Kidney (tissue), 22 donors: ENCODE measurements at places on chromosomes 11 and 22. TPM values are rescaled to one million over a fixed set of nuclear protein-coding genes. Genes with fewer than 3 reads are reported as not detected.
A peak's percentile ranks its signal among the peaks of the same experiment; 100 is the strongest.

C11orf97 gene
- total RNA-seq, result not detected

MUC15 gene
- 10.1 TPM for total RNA-seq

OR2AG2 gene
- total RNA-seq, result 0.19 TPM

SCGB1C1 gene
- total RNA-seq, result not detected

HPS5 gene
- total RNA-seq, result 17.2 TPM

CEND1 gene
- 0.16 TPM for total RNA-seq

IGF2 gene
- total RNA-seq, result 30.5 TPM

F2 gene
- total RNA-seq, result not detected

DNA sequence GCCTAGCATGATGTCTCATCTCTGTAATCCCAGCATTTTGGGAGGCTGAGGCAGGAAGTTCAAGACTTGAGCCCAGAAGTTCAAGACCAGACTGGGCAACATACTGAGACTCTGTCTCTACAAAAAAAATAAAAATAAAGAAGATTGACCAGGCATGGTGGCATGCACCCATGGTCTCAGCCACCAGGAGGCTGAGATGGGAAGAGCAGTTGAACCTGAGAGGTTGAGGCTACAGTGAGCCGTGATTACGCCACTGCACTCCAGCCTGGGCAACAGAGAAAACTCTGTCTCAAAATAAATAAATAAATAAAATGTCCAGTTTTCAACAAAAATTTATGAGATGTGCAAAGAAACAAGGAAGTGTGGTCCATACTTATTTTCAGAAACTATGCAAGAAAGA is 28.3 kb downstream of the EFCAB6 start:
- no peak overlapping the region for H3K27ac ChIP-seq
- no peak overlapping the region for H3K4me3 ChIP-seq
- H3K36me3 ChIP-seq, result no peaks in the 10 kb centered on the region
- no peak for DNase-seq

- no peak for DNase-seq
- H3K4me1 ChIP-seq, result no peaks in the 10 kb centered on the region
- no peaks in the 10 kb centered on the region for H3K36me3 ChIP-seq
- H3K4me3 ChIP-seq, result no peak overlapping the region
These were observed 135.4 kb downstream of the METTL15 start for GRCh38 chr11:28243581-28243980.

DNA sequence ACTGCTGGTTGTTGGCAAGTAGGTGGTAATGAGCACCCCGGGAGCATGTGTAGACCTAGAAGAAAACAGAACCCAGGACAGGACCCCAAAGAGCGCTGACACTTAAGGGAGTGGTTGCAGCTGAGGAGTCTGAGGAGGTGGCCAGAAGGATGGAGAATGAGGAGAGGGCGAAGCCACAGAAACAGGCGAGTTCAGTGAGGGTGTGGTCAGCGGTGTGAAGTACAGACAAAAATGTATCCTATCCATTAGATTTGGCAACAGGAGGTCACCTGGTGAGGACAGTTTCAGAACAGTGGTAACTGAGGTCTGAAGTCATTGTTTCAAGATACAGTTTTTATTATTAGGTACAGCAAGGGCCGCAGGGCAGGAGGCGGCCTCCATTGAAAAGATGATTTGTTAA is 8.6 kb upstream of the THY1 start:
- H3K4me1 ChIP-seq, result no peaks in the 10 kb centered on the region
- no peak overlapping the region for H3K4me3 ChIP-seq
- no peaks in the 10 kb centered on the region for H3K27me3 ChIP-seq
- no peak for DNase-seq
- H3K27ac ChIP-seq, result no peak overlapping the region
- H3K36me3 ChIP-seq, result no peaks in the 10 kb centered on the region

GRCh38 chr11:15886866-15887265 is 469.5 kb downstream of the SOX6 start:
- DNase-seq, result no peak
- H3K27me3 ChIP-seq, result no peaks in the 10 kb centered on the region
- H3K36me3 ChIP-seq, result no peaks in the 10 kb centered on the region
- H3K27ac ChIP-seq, result no peak overlapping the region
- no peaks in the 10 kb centered on the region for H3K4me1 ChIP-seq

DNA sequence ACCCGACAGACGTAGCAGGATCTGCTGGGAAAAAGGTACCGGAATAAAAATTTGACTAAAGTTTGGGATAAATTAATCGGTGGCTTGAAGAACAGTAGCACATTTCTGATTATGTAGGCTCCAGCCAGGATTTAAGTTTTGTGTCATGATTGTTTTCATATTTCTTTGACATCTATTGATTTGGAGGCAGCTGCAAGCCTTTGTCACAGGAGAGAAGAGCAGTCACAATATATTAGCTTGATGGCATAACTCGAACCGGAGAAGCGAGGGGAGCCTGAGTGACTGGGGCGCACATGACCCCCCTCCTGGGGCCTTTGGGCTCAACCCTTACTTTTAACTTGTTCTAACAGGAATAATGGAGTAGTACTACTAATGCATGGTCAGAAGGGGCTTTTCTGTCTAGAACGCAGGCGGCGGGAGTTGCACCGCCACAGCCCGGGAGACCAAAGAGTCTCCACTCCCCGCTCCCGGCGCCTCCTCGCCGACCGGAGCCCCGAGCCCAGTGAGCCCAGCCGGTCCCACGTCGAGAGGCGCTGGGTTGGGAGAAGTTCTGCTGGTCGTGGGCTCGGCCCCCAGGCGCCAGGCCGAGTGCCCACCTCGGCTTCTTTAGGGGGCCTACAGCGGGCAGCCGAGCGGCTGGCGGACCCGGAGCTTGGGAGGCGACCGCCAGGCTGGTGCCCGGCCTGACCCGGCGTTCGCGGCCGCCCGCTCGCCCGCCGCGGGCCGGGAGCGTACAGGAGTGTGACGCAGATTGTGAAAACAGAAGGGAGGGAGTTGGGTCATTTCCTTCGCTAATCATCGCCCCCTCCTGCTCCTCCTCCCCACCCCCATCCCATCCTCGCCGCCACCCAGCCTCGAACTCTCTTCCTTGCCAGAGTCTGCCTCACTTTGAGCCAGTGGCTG is 15.7 kb upstream of the PAX6 start:
- no peaks in the 10 kb centered on the region for H3K36me3 ChIP-seq
- peak; percentile 18 for DNase-seq
- H3K4me3 ChIP-seq, result no peak overlapping the region
- no peak overlapping the region for H3K27ac ChIP-seq

DNA sequence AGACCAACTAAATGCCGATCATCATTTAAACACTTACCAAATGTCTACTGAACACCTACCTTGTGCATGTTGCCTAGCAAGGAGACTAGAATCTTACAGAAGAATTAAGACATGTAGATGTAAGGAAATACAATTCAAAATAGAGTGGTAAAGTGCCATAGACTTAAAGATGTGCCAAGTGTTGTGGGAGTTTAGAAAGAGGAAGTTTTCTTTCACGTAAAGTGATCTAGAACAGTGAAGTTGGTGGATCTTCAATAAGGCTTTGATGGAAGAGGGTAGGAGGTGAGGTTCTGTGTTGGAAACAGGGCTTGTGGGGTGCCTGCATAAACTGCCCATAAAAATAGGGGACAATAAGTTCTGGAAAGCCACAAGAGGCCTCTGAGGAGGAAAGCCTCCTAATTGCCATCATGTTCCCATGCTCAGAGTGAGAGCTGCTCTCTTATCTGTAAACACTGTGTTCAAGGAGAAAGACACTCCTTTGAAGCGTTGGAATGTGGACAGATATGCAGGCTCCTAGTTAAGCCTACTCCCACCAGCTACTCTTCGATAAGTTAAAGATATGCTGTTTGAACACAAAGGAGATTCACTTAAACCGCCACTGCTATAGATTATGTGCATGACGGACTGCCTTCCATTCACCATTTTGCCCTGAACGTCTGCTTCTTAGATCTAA is 66.7 kb downstream of the HSD17B12 start:
- no peak for DNase-seq

GRCh38 chr11:70068950-70069349 is 9.2 kb upstream of the ANO1 start:
- H3K27ac ChIP-seq, result no peak overlapping the region
- H3K4me1 ChIP-seq, result no peaks in the 10 kb centered on the region
- H3K36me3 ChIP-seq, result no peaks in the 10 kb centered on the region
- H3K4me3 ChIP-seq, result no peak overlapping the region

- H3K27ac ChIP-seq, result no peak overlapping the region
- no peaks in the 10 kb centered on the region for H3K36me3 ChIP-seq
- no peak overlapping the region for H3K4me3 ChIP-seq
- H3K4me1 ChIP-seq, result no peaks in the 10 kb centered on the region
- no peak for DNase-seq
- no peaks in the 10 kb centered on the region for H3K27me3 ChIP-seq
These were observed 339.3 kb downstream of the DCDC1 start for GRCh38 chr11:31030138-31030792.

GRCh38 chr11:2919837-2920236 is 9.4 kb downstream of the PHLDA2 start:
- no peaks in the 10 kb centered on the region for H3K27me3 ChIP-seq
- H3K4me3 ChIP-seq, result no peak overlapping the region
- no peak for DNase-seq
- H3K4me1 ChIP-seq, result peaks cover 2% of the 10 kb centered on the region

DNA sequence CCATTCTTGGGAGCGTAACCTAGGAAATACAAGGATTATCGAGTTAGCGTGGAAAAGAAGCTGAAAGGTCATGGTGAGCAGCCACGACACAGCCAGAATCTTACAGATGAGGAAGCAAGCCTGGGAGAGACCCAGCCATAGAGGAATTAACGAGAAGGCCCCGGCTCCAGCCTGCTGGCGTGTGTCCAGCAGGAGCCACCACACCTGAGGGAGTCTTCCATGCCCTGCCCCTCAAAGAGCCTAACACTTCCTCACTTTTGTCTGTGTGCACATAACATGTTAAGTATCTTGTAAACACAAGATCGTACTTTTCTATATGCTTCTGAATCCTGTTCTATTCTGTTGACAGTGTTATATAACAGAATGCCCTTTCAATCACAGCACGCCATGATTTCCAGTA is 18.1 kb downstream of the CECR2 start:
- peak; percentile 22 for DNase-seq
- H3K27ac ChIP-seq, result no peak overlapping the region
- H3K27me3 ChIP-seq, result no peaks in the 10 kb centered on the region
- no peak overlapping the region for H3K4me3 ChIP-seq
- H3K36me3 ChIP-seq, result no peaks in the 10 kb centered on the region

GRCh38 chr22:50329236-50329635 is 2.4 kb upstream of the DENND6B start:
- H3K27me3 ChIP-seq, result no peaks in the 10 kb centered on the region
- no peak overlapping the region for H3K4me3 ChIP-seq
- H3K27ac ChIP-seq, result no peak overlapping the region
- peaks cover 8% of the 10 kb centered on the region for H3K4me1 ChIP-seq

DNA sequence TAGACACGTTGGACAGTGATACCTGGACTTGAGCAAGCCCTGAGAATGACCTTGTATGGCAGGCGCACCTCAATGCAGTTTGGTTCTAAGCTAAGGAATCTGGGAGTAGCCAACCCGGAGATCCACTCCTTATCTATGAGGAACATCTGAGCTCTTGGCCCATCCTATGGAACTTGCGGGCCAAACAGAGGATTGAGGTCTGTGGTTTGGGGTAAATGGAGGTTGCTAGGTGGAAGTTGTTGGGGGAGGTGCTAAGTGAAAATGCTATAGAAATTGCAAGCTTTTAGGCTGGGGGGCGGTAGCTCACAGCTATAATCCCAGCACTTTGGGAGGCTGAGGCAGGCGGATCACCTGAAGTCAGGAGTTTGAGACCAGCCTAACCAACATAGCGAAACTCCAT is 8.9 kb downstream of the GDPD5 start:
- H3K36me3 ChIP-seq, result no peaks in the 10 kb centered on the region
- no peaks in the 10 kb centered on the region for H3K27me3 ChIP-seq
- DNase-seq, result no peak
- no peak overlapping the region for H3K27ac ChIP-seq

- H3K27ac ChIP-seq, result no peak overlapping the region
- no peak for DNase-seq
- no peaks in the 10 kb centered on the region for H3K27me3 ChIP-seq
These were observed 17.5 kb downstream of the GLB1L2 start for GRCh38 chr11:134349109-134349801.

- H3K36me3 ChIP-seq, result no peaks in the 10 kb centered on the region
- DNase-seq, result no peak
- H3K4me3 ChIP-seq, result no peak overlapping the region
- no peaks in the 10 kb centered on the region for H3K27me3 ChIP-seq
- H3K4me1 ChIP-seq, result no peaks in the 10 kb centered on the region
These were observed 582.3 kb upstream of the CHORDC1 start for GRCh38 chr11:90805172-90805571.

DNA sequence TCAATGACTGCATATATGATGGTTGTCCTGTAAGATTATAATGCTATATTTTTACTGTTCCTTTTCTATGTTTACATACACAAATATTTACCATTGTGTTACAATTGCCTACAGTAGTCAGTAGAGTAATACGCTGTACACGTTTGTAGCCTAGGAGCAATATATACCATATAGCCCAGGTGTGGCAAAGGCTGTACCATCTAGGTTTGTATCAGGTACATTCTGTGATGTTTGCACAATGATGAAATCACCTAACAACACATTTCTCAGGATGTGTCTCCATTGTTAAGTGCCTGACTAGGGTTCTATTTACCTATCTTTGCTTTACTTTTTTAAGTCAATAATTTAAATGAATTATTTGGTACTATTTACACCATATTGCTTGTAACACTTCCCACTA is 21.9 kb downstream of the PRR5L start:
- no peak for DNase-seq
- H3K4me3 ChIP-seq, result no peak overlapping the region
- no peaks in the 10 kb centered on the region for H3K4me1 ChIP-seq
- no peaks in the 10 kb centered on the region for H3K36me3 ChIP-seq
- H3K27me3 ChIP-seq, result no peaks in the 10 kb centered on the region

- no peaks in the 10 kb centered on the region for H3K27me3 ChIP-seq
- H3K27ac ChIP-seq, result no peak overlapping the region
- no peaks in the 10 kb centered on the region for H3K4me1 ChIP-seq
- H3K4me3 ChIP-seq, result no peak overlapping the region
- H3K36me3 ChIP-seq, result no peaks in the 10 kb centered on the region
- DNase-seq, result no peak
These were observed 30.6 kb downstream of the MCHR1 start for GRCh38 chr22:40709752-40710413.

DNA sequence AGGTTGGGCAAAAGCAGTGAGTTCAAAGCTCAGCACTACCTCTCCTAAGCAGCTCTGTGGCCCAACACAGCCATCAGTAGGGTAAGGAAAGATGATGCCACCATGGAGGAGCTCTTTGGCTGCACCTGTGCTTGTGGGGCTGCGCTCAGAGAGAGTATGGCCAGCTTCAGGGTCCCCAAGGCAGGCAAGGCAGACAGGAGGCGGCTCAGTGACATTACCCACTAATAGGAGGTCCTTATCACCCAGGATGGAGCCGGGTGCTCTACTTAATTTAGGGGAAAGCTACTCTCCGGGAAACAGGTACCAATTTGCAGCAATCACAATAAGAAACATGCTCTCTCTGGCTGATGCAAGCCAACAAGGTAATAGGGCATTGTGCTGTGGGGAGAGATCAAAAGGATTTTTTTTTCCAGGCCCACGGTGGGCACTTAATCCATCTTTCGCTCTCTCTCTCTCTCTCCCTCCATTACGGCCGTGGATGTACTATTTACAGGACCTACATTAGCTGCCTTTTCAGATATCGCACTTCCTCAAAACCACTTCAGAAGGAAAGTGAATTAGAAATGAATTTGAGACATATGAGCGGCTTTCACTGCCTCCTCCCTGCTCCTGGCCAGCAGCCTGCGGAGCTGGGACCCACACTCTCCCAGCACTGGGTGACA is 446.3 kb downstream of the SOX6 start:
- H3K4me3 ChIP-seq, result no peak overlapping the region
- no peaks in the 10 kb centered on the region for H3K4me1 ChIP-seq
- no peak overlapping the region for H3K27ac ChIP-seq
- no peaks in the 10 kb centered on the region for H3K36me3 ChIP-seq
- H3K27me3 ChIP-seq, result no peaks in the 10 kb centered on the region
